Activated CD8-positive, alpha-beta memory T cell treated with anti-CD3 and anti-CD28 coated beads, Interleukin-2, amount 10 ng/mL, durations not matched to agents 7 days and 5 days (primary cell): ENCODE measurements at places on chromosomes 4 and X.

DNA sequence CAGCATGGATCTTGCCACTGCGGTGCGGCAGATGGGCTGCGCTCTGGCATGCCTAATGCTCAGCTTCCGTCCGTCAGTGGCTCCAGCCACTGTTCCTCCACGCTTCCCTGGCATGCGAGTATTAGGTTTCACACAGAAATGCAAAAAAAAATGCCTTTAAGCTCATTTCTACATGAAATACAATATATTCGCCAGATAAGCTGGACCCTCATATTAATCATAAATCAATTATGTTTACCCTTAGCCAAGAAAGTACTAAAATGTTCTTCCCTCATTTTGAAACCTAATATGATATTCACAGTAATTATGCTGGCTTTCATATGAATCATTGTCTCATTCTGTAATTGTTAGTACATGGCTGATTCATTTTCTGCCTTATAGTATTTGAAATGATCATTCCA, 115.5 kb upstream of the FAM241A start:
- DNase-seq, result no peak

GRCh38 chr4:2340272-2341061, 78.0 kb downstream of the ZFYVE28 start:
- DNase-seq, result no peak

DNA sequence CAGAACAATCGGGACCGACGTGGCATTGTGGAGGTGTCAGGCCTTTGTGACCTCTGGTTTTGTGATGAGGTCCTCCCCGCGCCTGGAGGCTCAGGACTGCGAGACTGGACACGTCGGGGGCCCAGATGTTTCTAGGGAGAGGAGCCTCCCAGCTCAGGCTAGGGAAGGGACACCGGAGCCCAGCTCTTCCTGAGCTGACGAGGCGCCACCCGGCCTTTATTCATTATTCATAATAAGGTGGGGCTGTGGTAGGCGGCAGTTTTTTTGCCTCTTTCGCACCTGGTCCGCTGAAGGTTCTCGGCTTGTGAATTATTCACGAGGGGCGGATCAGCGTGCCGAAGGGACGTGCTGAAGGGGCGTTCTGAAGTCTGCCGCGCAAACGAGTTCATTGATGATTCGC, 2.3 kb upstream of the UBA1 start:
- DNase-seq, result peak; percentile 73

GRCh38 chr4:83152746-83153145, 38.2 kb upstream of the PLAC8 start:
- DNase-seq, result no peak

DNA sequence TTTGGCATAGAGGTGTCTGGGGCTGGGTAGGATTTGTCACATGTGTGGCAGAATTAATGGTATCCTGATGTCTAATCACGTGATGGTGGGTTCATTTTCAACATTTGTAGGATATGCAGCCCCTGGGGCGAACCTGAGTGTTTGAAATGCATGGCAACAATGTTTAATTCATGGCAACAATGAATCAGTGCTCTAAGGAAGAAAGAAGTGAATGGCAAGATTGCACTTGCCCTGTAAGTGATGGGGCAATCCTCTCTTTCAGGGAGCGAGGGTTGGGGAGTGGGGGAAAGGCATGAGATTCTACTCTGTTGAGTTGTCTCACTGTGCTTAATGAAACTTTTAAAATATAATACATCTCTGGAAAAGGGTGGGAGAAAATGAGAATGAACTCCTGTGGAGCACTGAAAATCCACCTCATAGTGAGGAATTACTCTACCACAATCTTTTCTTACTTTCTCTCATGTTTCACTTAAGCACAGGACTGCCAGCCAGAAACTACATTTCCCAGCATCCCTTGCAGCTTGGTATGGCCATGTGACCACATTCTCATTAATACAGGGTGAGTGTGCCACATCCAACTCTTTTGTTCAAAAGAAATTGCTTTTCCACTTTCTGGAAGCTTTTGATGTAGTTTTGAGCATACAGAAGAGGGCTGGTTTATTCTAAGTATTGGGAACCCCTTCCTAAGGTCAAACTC, 64.0 kb upstream of the PGM2 start:
- DNase-seq, result no peak

- no peak for DNase-seq
Observed at GRCh38 chr4:86957215-86957614, 22.4 kb downstream of the AFF1 start.

DNA sequence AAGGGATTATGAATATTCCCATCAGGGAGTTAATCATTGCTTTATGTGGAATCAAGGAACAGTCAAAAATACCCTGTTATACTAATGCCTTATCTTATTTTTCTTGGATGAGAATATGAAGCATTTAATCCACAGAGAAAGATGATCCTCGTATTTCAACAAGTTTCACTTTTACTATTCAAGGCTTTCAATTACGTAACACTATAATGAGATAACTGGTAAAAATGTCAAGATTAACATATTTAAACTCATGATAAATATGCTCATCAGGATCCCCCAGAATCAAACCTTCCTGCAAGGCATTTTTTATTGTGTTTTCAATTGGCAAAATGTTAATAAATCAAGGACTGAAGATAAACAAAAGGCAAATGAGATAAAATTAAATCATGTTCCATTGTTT, 5.1 kb downstream of the ZXDA start:
- DNase-seq, result no peak

DNA sequence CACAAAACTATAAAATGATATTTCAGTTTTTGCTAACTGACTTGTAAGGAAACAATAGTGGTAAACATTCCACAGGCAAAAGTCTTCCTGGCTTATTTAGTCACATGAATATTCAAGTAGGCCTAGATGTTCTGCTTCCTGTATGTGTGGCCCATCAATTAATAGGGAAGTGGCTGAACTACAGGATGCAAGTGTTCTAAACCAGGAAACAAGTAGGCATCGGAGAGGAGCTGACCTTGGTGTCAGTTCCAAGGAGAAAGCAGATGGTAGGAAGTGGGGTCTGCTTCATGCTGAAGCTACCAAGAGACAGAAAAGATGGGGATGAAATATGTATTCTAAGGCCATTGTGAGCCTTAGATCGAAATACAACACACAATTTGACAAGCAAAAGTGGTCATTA, 149.7 kb downstream of the ANTXR2 start:
- DNase-seq, result no peak

- no peak for DNase-seq
Observed at GRCh38 chr4:33063241-33063640, 2343.1 kb downstream of the PCDH7 start.

DNA sequence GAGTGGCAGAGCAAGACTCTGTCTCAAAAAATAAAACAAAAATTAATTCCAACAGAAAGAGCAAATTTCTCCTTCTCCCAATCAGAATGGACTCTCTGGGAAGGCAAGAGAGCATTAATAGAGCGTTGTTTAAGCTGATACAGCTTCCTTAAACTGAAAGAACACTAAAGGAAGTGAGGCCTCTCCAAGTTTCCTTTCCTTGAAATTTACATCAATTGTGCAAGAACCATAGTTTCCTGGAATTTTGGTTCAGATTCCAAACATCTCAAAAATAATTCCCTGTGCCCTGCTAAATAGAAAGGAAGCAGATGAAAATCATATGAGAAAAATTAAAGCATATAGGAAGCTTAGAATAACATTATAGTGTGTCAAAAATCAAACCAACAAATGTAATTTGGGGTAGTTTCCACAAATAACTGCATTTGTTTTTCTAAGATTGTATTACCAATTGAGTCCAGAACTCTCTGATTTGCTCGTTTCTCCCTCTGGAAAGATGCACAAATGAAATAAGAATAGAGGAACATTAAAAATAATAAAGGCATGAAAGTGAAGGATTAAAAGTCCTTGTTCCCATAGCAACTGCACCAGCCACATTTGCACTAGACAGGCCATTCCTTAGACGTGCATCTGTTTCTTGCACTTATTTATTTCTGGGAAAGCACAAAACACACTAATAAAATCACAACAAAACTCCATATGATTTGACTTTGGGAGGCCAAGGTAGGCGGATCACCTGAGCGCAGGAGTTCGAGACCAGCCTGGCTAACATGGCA, 3.7 kb upstream of the FAM241A start:
- DNase-seq, result no peak

DNA sequence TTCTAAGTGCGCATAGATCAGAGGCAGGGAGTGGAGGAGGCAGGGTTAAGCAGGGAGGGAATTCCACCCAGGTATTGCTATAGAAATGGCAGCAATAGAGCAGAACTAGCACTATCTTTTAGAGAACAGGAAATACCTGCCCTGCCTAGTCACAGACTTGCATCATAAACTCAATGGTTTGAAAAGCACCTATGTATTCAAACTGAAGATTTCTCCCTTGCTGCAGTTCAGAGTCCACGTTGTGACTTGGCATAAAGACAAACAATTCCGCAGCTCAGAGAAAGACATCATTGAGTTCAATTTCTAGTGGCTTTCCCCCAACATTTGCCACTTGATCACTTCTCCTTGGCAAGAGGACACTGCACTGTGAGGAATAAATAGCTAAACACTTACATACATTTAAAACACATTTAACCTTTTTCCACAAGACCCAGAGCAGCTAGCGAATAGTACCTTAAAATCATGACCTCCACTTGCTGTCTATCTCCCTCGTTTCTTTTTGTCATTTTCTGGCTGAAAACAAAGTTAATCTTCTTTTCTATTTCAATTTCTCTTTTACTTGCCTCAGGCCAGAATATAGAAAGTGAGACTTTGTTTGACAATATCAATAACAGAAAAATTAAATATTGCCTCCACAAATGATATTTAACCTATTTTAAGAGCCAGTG, 42.4 kb downstream of the SLC7A11 start:
- DNase-seq, result no peak

GRCh38 chr4:3516836-3517730, 15.1 kb downstream of the LRPAP1 start:
- DNase-seq, result no peak

DNA sequence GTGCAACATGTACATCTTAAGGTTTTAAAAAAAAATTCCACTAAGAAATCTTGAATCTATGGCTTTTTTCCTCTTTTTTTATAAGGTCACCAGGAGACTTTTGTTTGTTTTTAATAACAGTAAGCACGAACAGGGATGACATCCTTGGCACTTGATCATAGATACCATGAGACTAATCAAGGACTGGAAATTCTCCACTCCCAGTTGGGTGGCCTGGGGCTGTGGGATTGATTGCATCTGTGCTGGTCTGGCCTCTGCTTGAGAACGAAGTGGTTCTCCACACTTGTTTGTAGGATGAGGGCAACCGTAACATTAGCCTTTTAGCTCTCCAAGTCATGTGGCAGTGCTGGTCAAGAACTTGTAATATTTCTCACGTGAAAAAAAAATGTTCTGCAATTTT, 35.4 kb downstream of the SNX25 start:
- no peak for DNase-seq

- no peak for DNase-seq
Observed at GRCh38 chr4:48483006-48483776, at the start of gene SLC10A4. TSS of gene SLC10A4 (plus strand) at chr4:48483343. CDS start at chr4:48483562, 219 bp downstream.

DNA sequence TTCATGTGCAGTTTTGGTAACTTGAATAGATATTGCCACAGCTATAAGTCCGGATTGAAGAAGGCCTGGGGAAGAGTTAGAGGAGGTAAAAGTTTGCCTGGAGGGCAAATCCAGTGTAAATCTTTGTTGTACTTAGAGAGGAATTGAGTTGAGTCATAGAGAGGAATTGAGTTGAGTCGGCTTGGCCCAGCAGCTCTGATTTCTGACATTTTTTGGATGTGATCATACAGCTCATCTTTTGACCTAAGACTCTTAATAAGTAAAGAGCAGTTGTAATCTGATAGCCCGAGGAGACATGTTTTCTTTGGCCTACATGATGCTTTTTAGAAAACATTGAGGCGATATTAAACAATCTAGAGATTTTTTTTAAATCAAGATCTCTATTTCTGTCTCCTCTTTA, 3.9 kb downstream of the KIT start:
- no peak for DNase-seq

- no peak for DNase-seq
Observed at GRCh38 chr4:183633476-183634400, 25.2 kb downstream of the RWDD4 start.

DNA sequence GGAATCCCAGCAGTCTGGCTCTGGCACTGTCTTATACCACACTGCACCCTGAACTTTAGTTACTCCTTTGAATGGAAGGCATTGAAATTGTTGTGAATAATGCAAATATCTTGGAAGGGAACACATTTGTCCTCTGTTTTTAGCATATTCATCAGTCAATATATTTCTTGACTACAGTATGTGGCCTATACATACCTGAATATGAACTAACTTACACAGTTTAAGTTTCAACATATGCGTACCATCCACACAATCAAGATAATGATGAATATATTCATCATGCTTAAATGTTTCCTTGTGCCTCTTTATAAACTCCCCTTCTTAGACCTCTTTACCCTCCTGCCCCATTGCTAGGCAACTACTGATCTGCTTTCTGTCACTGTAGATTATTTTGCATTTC, 145.7 kb upstream of the ESX1 start:
- no peak for DNase-seq

- DNase-seq, result no peak
Observed at GRCh38 chrX:72255445-72255844, 16.6 kb upstream of the ERCC6L start.

DNA sequence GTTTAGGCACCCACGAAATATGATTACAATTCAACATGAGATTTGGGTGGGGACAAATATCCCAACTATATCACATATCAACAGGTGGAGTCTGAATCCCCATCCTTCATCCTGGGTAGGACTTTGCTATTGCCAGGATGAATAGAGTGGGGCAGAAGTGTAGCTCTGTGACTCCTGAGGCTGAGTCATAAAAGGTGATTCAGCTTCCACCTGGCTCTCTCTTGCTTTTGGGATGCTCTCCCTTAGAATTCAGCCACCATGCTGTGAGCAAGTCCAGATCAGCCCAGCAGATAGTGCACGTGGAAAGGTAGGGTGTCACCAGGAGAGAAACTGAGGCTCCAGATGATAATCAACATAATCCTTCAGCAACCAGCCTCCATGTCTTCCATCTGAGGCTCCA, 193.8 kb upstream of the BCOR start:
- DNase-seq, result no peak

DNA sequence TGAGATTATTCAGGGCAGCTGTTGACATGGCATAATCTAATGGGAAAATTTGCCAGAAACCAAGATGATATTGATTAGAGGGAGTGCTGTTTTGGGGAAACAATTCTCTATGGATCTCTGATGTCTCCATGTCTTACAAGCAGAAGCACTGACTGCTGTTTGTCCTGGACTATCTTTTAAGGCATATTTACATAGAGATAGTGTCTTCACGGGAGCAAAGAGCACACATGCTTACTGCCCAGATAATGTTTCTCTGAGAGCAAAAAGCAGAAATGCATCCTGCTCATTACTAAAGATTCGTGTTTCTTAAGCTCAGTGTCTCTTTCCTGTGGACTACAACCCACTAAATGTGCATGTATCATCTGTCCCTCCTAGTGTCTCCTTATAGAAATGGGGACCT, 41.3 kb upstream of the GLRA3 start:
- no peak for DNase-seq
